Kasumi-1 (cell line): ENCODE measurements at places on chromosomes 5 and 9.
A peak's percentile ranks its signal among the peaks of the same experiment; 100 is the strongest.

GRCh38 chr5:67003685-67003934, 193.0 kb downstream of the CD180 start:
- DNase-seq, result no peak

- no peak for DNase-seq
These were observed 50.0 kb downstream of the EXD3 start for GRCh38 chr9:137372693-137373610.

DNA sequence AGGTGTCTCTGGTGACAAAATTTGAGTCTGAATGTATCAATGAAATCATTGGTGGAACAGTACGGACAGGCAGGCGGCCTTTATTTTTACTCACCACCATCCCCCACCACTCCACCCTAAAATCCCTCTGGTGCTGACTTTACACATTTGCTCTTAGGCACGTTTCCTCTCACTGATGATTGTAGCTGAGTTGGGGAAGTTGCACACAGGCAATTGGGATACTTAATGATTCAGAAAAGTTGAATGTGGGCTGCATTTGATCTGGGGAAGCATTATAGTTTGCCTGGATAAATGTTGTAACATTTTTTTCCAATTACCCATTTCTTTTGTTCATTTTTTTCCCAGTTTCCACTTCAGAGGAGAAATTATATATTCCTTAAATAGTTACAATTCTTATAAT, 658.4 kb downstream of the TLR4 start:
- DNase-seq, result no peak

DNA sequence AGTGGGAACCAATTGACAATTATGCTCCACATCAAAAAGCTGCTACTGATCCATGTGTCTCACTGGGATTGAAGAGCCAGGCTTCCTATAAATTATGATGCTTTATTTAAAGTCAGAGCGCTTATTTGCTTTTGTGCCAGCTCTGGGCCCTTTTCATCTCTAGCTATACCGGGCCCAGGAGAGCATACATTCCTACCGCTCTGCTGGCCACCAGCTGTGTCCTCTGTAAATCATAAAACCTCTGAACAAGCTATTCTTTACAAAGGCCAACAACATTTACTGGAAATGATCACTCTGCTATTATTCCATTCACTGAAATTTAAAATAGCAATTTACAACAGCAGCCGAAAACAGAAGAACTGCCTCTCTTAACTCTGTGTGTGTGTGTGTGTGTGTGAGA, 86.6 kb downstream of the ZNF608 start:
- peak; percentile 22 for DNase-seq

DNA sequence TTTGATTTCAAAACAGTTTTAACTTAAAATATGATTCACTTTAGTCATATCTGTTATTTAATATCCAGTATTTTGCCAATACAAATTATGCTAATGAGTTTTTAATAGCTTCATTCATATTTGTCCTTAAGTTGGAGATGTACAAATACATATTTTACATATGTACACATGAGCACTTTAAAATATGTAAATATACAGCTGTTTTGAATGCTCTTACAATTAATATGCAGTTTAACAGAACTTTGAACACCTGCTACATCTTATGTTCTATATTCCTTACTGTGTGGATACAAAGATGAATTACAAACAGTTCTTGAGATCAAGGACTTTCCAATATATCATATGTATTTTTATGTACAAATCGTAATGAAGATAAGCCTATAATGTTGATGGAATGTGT, 74.0 kb downstream of the CHSY3 start:
- no peak for DNase-seq

- DNase-seq, result no peak
These were observed 5.2 kb upstream of the TDRD7 start for GRCh38 chr9:97406620-97407177.

- DNase-seq, result no peak
These were observed 182.0 kb downstream of the CCDC192 start for GRCh38 chr5:127885176-127885575.

DNA sequence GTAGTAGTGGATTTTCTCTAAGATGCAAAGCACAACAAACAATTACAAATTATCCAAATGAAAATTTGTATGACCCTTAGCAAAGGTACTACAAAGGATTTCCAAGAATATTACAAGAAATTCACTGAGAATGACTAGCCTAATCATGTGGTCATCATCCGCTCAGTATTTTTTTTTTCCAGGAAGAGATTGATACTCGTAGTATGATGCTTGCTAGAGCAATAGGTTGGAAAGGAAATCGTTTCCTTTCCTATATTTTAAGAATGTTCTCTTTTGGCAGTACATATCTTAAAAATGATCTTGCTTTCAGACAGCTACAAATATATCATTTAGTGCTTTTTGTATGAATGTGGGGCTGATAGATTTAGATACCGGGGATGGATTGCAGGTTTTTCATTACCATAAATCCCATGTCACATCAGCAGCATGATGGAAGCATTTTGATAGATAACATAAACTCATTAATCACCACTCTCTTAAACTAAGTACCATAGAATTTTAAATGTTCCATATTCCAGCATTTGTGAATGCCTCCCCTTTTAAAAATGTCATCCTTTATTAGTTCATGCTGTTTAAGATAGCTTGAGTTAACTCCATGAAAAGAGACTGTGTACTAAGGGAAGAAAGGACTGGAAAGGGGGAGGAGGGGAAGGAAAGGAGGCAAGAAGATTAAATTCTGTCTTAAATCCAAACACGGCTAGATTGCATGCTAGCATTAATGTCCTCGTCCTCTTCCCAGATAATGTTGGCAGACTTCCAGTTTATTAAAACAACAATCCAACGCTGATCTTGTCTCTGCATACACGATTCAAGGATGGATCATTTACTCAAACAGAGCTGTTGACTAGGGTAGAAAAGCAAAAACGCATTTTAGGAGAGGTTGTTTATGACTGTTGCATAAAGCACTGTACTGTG, 311.7 kb upstream of the ZNF608 start:
- no peak for DNase-seq

DNA sequence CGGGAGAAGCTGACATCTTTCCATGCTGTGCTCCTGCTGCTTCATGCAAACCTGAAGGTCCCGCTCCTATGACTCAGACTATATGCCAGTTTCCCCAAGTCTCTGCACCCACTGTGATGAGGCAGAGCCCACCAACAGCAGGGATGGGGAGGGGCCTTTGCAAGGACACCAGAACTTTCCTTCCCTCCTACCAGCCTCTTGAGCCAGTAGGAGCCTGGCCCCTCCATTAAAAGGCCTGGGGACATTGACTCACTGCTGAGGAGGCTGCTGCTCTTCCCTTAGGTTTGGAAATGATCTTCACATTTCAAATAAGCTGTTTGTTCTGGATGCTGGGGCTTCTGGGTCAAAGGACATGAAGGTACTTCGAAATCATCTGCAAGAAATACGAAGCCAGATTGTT, 26.1 kb upstream of the CTSL start:
- no peak for DNase-seq
